ENCODE measurements at places on chromosomes 3 and 15.
A peak's percentile ranks its signal among the peaks of the same experiment; 100 is the strongest.

DNA sequence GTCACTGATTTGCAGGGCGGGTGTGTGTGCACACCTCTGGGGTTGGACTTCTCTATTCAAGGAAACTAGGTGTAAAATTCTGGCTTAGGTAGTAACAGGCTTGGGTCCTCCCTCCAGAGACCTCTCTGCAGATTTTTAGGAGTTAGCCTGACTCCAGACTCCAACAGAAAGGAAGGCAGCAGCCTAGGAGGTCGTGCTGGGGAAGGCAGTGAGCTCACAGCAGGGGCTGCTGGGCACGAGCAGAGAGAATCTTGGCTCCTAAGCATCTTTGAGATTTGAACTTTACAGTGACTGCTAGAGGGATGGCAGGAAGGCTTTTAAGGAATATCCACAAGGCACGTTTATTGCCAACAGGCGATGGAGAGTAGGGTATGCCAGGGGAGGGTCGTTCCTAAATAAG, 612.6 kb downstream of the FOXP1 start:
- no peak for DNase-seq

- no peak for DNase-seq
Observed at GRCh38 chr15:34652726-34653033, 69.2 kb upstream of the GOLGA8B start.

- no peak for DNase-seq
Observed at GRCh38 chr15:29942143-29942542, 119.9 kb upstream of the TJP1 start.

DNA sequence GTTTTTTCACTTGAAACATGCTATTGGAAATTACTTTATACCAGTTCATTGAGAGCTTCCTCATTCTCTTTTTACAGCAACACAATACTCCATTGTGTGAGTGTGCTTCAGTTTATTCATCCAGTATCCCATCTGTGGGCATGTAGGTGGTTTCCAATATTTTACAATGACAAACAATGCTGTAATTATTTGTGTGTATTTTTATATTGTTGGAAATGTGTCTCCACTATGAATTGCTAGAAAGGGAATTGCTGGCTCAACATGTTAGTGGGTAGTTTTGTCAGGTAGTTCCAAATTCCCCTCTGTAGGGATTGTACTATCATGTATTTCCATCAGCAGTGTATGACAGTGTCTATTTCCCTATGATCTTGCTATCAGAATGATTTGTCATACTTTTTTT, 65.8 kb upstream of the MAGI1 start:
- DNase-seq, result no peak

- DNase-seq, result no peak
Observed at GRCh38 chr3:98003306-98003969, 31.2 kb upstream of the RIOX2 start.

GRCh38 chr3:49671291-49672288, 2.6 kb upstream of the APEH start:
- peak; percentile 82 for DNase-seq

DNA sequence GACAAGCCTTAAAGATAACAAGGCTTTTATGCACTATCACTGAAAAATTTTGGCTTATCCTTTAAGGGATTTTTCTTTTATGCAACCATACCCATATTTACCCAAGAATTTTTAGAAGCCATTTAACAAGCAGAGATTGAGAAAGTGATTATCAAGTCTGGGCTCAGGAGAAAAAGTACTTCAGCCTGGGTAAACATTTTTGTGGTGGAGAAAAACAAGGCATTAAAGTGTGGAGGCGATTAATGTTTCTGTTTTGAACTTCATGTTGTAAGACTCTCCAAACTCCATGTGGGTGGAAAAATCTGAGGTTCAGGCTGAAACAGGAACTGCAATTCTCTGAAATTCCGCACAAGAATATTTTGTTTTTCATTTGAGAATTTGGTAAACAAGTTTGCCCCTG, 260.4 kb upstream of the KCNMB2 start:
- DNase-seq, result no peak

- DNase-seq, result no peak
Observed at GRCh38 chr3:187586226-187586625, 84.0 kb downstream of the SST start.

DNA sequence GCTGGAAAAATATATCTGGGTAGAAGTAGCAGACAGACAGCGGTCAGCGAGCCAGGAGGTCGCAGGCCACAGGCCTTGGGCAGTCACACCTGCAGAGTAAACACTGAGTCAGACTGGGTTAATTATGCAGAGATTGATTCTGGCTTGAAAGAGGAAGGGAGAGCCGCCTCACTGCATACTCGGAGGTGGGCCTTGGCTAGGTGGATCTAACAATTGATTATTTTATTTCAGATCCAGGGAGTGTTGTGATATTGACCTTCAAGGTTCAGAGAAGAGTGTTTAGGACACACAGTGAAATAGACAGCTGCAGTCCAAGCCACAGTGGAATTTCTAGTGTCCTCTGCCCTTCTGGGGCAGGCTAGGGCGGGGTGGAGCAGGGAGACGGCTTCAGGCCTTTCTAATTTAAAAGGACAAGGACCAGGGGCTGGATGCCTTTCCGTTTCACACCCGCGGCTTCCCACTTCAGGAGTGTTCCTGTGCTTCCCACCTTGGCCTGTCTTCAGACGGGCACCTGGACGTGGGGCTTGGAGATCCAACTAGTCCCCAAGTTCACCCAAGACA, 237.3 kb downstream of the XXYLT1 start:
- no peak for DNase-seq

DNA sequence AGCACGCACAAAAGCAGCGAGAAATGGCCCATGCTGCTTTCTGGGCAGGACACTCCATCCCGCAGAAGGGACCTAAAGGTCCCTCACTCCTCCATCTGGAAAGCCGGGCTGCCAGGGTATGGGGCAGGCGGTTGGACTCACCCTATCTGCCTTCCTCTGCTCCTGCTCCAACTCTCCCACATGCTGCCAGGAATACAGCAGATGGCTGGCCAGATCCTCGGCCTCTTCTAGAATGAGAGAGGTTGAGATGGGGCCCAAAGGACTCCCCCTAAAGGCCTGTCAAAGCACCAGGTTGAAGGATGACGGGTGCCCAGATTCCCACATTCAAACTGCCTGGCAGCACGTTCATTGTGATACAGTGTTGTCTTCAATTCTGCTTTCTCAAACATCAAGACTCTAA, 85.1 kb upstream of the C2CD4B start:
- DNase-seq, result no peak

DNA sequence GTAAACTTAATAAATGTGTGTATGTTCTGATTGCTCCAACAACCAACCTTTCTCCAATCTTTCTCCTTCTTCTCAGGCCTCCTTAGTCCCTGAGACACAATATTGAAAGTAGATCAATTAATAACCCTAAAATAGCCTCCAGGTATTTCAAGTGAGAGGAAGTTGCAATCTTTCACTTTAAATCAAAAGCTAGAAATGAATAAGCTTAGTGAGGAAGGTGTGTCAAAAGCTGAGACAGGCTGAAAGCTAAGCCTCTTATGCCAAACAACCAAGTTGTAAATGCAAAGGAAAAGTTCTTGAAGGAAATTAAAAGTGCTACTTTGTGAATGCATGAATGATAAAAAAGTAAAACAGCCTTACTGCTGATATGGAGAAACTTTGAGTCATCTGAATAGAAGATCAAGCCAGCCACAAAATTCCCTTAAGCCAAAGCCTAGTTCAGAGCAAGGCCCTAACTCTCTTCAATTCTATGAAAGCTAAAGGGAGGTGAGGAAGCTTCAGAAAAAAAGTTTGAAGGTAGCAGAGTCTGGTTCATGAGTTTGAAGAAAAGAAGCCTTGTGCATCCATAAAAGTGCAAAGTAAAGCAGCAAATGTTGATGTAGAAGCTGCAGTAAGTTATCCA, 38.6 kb downstream of the CCDC80 start:
- DNase-seq, result peak; percentile 67

DNA sequence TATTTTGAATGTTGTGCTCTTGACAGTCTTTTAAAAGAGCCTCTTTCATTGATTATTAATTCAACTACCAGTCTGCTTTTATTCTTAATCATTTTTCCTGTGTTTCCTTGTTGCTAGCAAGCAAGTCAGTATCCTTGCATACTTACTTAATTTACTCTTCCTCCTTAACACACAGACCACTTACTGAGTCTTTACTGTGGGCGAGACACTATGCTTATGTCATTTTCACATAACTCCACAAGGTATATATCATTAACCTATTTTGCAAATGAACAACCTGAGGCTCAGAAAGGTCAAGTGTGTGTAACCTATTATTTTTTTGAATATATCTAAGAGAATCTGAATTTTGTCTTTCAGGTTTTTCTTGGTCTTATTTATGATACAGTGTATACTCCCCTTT, 130.9 kb downstream of the WDR76 start:
- DNase-seq, result no peak

- DNase-seq, result peak; percentile 76
Observed at GRCh38 chr3:143835312-143835711, 13.0 kb downstream of the SLC9A9 start.

DNA sequence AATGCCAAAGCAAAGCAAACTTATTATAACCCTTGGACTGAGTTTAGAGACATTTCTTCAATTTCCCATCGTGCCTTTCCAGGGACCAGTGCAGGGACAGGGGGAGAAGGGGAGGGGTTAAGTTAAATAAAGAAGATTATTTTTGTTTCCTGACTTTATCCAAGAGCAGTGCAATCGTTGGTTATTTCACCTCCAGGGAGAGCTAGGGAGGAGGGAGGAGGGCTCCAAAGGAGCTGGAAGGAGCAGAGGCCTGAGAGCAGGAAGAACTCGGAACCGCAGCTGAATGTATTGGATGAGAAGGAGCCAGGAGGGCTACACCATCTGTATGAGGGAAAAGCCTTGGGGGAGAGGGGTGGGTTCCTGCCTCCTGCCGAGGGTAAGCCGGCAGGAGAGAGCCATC, 20.7 kb downstream of the HAPLN3 start:
- no peak for DNase-seq

DNA sequence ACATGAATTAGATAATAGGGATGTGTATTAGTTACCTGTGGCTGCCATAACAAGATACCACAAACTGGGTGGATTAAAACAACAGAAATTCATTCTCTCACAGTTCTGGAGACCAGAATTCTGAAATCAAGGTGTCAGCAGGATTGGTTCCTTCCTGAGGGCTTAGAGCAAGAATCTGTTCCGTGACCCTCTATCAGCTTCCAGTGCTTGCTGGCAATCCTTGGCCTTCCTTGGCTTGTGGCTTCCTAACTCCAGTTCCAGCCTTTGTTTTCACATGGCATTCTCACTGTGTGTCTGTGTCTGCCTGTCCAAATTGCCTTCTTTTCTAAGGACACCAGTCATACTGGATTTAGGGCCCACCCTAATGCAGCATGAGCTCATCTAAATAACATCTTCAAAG, 94.4 kb upstream of the NR2E3 start:
- no peak for DNase-seq

DNA sequence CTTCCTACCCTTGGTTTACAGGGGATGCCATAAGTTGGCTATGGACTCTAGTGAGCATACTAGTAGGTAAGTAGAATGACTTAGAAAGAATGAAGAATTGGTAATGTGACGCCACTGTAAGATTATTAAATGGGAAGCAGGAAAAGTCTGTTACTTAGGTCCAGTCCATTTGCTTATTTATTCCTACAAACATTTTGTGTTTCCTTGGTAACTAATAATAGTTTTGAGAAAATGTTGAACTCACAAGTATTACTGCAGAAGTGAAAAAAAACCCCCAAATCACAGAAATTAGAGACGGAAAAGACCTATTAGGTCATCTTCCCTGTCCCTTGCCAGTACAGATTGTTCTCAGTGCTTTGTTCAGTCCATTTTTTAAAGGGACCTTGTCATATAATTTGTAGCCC, 63.5 kb downstream of the CMSS1 start:
- DNase-seq, result no peak

DNA sequence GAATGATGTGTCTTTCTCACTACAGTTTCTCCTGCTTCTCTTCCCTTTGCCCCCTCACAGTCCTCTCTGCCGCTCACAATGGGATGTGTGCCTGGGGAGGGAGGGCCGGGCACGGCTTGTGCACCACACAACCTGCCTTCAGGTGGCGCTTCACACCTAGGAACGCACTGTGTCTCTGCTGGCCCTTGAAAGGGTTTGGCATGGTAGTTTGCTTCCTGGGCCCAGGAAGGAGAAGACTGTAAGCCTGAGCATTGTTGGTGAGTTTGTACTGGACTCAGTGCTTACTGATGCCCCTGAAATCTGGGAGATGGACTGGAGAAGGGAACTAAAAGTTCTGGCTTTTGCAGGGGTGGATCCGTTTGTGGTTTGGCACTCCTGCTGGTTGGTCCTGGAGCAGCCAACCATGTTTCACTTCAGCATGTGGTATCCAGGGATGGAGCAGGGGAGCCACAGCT, 9.2 kb downstream of the ALPK3 start:
- DNase-seq, result peak; percentile 13

DNA sequence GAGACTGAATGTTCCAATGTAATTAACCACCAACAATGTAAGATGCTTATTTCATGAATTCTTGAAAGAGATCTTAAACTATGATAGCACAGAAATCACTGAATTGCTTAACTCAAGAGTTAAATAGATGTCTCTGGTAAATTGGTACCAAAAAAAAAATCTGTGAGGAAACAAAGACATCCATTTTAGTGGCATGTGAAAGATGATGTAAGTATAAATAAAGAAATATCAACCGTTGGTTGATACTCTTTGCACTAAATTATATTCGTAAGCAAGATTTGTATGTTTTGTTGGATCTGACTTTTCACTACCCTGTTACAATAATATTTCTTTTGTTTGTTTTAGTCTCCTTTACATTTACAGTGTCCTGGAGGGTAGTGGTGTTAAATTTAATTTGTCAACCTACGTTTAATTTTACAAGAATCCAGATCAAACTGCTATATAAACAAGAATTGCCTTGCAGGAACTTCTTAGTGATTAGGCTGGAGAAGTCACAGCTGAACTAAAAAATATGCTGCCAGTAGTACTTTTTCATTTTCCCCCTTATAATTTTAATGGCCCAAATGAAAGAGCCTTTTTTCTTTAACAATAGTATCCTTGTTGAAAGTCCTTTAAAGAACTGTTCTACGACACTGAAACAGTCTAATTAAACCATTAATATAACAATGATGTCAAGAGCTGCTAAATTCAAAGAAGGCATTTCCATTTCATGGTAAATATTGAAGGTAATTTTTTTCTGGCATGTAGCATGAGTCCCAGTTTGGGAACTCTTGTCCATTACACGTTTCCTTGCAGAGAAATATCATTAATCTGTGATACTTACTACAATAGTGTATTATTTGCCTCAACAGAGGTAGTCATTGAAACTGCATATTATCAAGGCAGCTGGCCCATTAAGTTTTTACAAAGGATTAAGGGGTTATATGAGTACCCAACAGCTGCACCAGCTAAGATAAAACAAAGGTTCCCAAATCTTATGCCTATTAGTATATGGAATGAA, 109.6 kb upstream of the PHLDB2 start:
- no peak for DNase-seq

- no peak for DNase-seq
Observed at GRCh38 chr3:47003056-47003410, 23.6 kb downstream of the NBEAL2 start.

GRCh38 chr15:96599268-96599667, 268.8 kb downstream of the NR2F2 start:
- no peak for DNase-seq
